ENCODE measurements at places on chromosomes 12 and 14. TPM values are rescaled to one million over a fixed set of nuclear protein-coding genes. Genes with fewer than 3 reads are reported as not detected.

DNA sequence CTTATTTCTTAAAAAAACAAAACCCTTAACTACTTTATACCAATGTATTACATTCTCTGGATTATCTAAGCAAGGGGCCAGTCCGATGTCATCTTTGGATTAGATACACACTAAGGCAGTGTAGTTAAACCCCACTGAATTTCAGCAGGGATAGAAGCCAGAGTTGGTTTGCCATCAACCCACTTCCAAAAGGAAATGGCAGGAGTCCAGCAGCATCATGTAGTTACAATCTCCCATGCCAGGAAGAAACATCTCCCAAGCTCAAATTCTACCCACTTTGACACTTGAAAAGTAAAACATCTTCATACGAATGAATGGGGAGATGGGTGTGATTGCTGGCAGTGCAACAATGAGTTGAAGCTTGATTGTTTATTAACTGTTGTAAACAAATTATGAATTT is 203.5 kb upstream of the PLXNC1 start:
- no peak for DNase-seq

DNA sequence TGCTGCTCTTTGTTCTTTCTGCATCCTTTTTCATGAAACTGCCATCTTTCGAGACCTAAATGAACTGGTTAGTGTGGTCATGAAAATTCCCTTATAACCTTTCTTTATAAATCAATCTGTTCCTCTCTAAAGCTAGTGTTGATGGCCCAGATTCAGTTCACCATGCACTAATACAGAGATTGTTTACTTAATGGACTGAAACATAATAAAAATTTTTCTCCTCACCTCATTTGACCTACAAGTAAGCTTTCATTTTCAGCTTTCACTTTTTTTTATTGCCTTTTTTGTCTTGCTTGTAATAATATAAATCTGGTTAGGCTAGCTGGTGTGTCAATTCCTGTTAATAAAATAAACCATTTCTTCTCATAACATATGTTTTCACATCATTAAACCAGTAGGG is 183.8 kb downstream of the CCDC59 start:
- no peak for DNase-seq

- DNase-seq, result no peak
Measured at GRCh38 chr12:25083211-25083610, 111.7 kb downstream of the DNAI7 start.

GRCh38 chr12:57475271-57476161 is 4.2 kb downstream of the ARHGAP9 start:
- DNase-seq, result no peak

- no peak for DNase-seq
Measured at GRCh38 chr12:124548854-124549378, 18.5 kb downstream of the NCOR2 start.

SLC4A8 gene
- total RNA-seq, result 4.2 TPM

GRCh38 chr14:68492381-68493151 is 300.3 kb downstream of the ZFP36L1 start:
- DNase-seq, result no peak

GRCh38 chr14:65414961-65415589 is 2.5 kb downstream of the FUT8 start:
- DNase-seq, result peak; percentile 57
